ENCODE measurements at places on chromosomes 12 and 14. TPM values are rescaled to one million over a fixed set of nuclear protein-coding genes. Genes with fewer than 3 reads are reported as not detected.

- DNase-seq, result peak; percentile 6
Measured at GRCh38 chr14:32998433-32998832, 59.8 kb downstream of the NPAS3 start.

GRCh38 chr12:6919588-6919987, 5.2 kb downstream of the ENO2 start:
- DNase-seq, result no peak

- peak; percentile 60 for DNase-seq
Measured at GRCh38 chr12:56338308-56339157, at the start of gene IL23A. IL23A (plus strand) TSS chr12:56338884; CDS start chr12:56339045, 161 bp downstream.

The SIRT4 gene
- total RNA-seq, result 2.7 TPM

The ESPL1 gene
- total RNA-seq, result 1.2 TPM

DNA sequence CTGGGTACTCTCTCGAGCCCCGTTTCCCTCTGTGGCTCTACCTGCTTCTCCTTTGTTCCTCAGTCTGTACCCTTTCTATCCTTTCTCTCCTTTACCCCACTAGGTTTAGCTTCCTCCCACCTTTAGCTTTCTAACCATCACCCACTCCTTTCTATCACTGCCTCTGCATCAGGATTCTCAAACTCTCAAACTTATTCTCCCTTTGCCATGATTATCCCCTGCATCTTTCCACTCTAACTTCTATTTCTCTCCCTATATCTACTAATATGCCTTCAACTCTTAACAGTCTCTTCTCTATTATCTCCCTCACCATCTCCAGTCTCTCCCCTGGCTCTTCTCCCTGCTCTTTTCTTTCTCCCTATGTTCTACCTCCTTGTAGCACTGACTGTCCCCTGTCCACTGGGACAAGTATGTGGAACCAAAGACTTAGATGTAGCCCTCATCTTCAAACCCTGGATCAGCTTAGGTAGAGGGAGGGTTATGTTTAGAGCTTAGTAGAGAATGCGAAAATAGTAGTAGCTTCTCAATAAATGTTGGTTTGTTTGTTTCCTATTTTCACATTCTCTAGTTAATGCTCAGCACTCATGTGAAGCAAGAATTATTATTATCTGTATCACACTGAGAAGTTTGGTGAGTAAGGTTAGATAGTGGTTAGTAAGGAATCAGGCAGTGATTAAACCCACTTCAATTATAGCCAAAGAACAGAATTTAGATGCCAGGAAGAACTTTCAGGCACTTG, 3.4 kb downstream of the GDF11 start:
- peak; percentile 34 for DNase-seq

- DNase-seq, result peak; percentile 7
Measured at GRCh38 chr12:1171657-1172408, 180.8 kb downstream of the ERC1 start.

- peak; percentile 73 for DNase-seq
Measured at GRCh38 chr12:95336387-95337067, 118.9 kb downstream of the VEZT start.

GRCh38 chr12:101933866-101934514, 56.6 kb downstream of the DRAM1 start:
- DNase-seq, result no peak

The METTL25 gene
- 9.4 TPM for total RNA-seq

- DNase-seq, result no peak
Measured at GRCh38 chr14:102541771-102542170, 32.2 kb upstream of the ANKRD9 start.

The SPIC gene
- total RNA-seq, result not detected

The ABCC9 gene
- 0.36 TPM for total RNA-seq

- DNase-seq, result no peak
Measured at GRCh38 chr14:93274055-93274806, 58.6 kb downstream of the BTBD7 start.

- DNase-seq, result no peak
Measured at GRCh38 chr12:14253496-14253895, 112.0 kb upstream of the ATF7IP start.

The KRT5 gene
- total RNA-seq, result 0.25 TPM

The FAM186B gene
- total RNA-seq, result 0.57 TPM

DNA sequence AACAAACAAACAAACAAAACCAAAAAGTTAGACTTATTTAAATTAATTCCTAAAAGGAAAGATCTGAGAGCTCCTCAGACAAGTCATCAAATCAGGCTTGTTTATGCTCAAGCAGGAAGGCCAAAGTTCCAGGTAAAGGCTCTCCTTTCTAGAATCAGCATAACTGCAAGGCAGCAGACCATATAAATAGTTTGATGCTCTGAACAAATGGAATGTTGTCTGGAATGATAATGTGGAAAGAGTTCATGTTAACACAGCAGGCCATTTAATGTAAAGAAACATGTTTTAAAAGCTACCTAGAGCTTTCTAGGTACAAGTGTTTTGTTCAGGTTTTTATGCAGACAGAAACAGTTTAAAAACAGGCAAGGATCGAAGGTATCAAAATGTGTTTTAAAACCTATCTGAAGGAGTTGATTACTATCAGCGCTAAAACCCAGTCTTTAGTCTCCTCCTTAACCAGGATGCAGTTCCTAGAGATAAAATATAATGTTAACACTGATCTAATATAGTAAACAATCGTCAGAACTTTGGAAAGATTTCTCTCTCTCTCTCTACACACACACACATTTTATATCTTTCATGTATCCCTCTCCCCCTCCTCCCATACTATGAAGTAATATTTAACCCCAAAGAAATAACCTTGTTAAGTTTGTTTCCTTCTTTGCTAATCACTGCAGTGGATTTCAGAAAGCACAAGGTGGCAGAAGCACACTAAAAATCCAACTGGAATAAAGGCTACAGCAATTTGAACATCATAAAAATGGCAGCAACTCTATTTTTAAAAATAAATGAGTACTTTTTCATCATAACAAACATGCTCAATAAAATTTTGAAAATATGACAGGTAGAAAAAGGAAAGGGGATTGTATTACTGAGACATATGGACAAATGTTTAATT, 135.5 kb downstream of the PAWR start:
- peak; percentile 40 for DNase-seq

DNA sequence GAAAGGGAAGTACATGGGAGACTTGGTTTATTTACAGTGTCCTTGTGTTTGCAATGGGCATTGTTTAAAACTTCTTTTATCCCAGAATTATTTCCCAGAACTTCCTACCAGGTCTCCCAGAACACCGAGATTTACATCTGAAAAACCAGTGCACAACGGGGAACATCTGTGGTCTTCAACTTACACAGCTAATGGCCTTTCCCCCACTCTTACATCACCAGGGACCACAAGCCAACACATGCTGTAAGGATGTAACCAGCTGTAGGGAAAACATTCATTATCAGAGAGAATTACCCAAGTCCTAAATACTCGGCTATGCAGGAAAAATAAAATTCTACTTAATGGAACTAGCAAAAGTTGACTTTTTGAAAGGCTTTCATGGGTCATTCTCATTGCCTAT, 267.6 kb downstream of the DUSP6 start:
- peak; percentile 51 for DNase-seq
